ENCODE measurements at places on chromosomes 5 and 9. TPM values are rescaled to one million over a fixed set of nuclear protein-coding genes. Genes with fewer than 3 reads are reported as not detected.

- no peak for DNase-seq
- no peaks in the 10 kb centered on the region for H3K36me3 ChIP-seq
- peaks cover 30% of the 10 kb centered on the region for H3K4me1 ChIP-seq
- no peak overlapping the region for H3K4me3 ChIP-seq
- H3K27me3 ChIP-seq: no peaks in the 10 kb centered on the region
- no peak overlapping the region for H3K27ac ChIP-seq
These were observed 663.7 kb upstream of the MEF2C start for GRCh38 chr5:89546657-89547056.

GRCh38 chr9:123109540-123110279 is 76.2 kb downstream of the GPR21 start:
- peaks cover 24% of the 10 kb centered on the region for H3K36me3 ChIP-seq
- no peak for DNase-seq
- no peak overlapping the region for H3K27ac ChIP-seq
- no peak overlapping the region for H3K4me3 ChIP-seq

GRCh38 chr5:69276422-69277174 is 41.9 kb downstream of the CDK7 start:
- peaks cover 7% of the 10 kb centered on the region for H3K4me1 ChIP-seq
- no peak overlapping the region for H3K4me3 ChIP-seq
- H3K27ac ChIP-seq: no peak overlapping the region
- H3K36me3 ChIP-seq: peaks cover 38% of the 10 kb centered on the region

The PSAT1 gene
- total RNA-seq: 173 TPM

The TMEFF1 gene
- 66.5 TPM for total RNA-seq

All from WTC11 (cell line).